Activated T-cell treated with anti-CD3 and anti-CD28 coated beads for 48 hours (primary cell): ENCODE measurements at places on chromosomes 4 and X.
A peak's percentile ranks its signal among the peaks of the same experiment; 100 is the strongest.

GRCh38 chr4:126530996-126531585 is 1101.7 kb upstream of the INTU start:
- DNase-seq, result no peak

GRCh38 chr4:52982255-52982945 is 120.3 kb downstream of the RASL11B start:
- no peak for DNase-seq

DNA sequence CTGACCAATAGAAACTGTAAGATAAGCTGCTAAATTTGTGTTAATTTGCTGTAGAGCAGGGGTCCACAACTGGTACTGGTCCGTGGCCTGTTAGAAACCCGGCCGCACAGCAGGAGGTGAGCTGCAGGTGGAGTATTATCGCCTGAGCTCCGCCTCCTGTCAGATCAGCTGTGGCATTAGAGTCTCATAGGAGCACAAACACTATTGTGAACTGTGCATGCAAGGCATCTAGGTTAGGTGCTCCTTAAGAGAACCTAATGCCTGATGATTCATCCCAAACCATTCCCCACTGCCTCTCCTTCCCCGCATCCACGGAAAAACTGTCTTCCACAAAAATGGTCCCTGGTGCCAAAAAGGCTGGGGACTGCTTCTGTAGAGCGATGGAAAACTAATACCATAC is 19.7 kb downstream of the FBXW7 start:
- no peak for DNase-seq

- DNase-seq, result no peak
Measured at GRCh38 chrX:19540076-19540475, 24.8 kb upstream of the MAP3K15 start.

DNA sequence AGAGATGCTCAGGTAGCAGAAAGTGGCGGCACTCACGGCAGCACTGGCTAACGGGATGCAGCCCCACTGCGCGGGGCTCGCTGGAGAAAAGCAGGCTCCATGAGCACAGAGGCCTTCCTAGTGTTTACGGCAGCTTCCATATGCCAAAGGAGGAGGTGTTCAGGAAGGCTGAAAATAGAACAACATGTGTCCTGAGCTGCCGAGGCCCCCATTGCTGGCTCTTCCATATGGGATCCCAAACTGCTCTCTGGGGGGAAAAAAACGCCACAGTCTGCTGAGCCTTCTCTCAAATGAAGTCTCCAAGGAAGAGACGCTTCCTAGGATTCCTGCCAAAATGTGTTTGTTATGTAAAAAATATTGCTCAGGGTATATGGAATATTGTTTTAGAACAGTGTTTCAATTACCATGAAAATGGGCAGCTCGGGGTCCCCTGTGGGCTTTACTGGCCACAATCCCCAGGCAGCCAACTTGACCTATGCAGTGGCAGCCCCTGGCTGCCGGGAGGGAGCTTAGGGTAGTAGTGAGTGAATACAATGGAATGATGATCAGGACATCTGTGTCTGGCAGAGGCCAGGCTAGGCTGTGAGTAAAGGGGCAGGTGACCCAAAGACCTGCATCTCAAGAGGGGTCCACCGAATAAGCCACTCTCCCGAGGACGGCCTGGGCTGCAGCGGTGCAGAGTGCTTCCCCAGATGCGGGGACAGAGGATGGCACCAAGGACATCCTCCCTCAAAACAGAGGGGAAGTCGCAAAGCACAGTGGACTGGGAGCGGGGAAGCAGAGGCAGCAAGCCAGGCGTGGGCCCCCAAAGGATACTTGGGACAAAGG is 170.1 kb downstream of the AFAP1 start:
- no peak for DNase-seq

- DNase-seq, result no peak
Measured at GRCh38 chrX:47500554-47500953, 17.5 kb upstream of the ZNF41 start.

- DNase-seq, result no peak
Measured at GRCh38 chrX:57905141-57905540, 5.1 kb downstream of the ZXDA start.

DNA sequence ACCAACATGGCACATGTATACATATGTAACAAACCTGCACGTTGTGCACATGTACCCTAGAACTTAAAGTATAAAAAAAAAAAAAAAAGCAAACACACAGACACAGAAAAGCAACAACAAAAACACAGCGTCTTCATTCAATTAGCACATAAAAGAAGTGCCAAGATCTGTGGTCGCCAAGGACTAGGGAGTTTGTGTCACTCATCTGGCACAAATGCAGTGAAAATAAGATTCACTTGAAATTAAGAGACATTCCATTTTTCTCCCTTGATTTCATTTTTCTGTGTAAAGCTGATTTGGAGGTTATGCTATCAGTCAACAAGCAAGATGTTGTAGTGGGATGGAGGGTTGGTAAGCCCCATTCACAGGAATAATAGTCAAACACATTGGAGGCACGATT is 115.3 kb downstream of the FAT4 start:
- no peak for DNase-seq

- DNase-seq, result no peak
Measured at GRCh38 chr4:147753047-147753446, 21.2 kb downstream of the ARHGAP10 start.

GRCh38 chr4:8391972-8392371 is 48.6 kb downstream of the ACOX3 start:
- no peak for DNase-seq

- DNase-seq, result no peak
Measured at GRCh38 chrX:38824176-38824575, 22.9 kb downstream of the MID1IP1 start.

DNA sequence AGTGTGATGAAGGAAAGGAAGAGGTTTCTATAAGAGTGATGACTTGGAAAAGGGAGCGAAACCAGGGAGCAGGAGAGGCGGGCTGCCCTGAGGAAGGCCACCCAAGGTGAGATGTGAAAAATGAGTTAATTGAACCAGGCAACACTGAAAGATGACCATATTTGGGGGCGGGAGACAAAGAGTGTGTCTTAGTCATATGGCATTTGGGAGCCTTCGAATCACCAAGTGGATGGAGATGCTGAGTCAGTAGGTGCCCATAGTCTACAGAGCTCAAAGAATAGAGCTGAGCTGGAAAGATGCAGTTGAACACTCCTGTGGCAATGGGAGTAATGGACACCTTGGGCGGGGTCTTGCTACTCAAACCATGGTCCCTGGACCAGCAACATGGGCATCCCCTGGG is 8.3 kb upstream of the TLR8 start:
- DNase-seq, result no peak

- no peak for DNase-seq
Measured at GRCh38 chr4:140884431-140885058, 128.4 kb upstream of the TBC1D9 start.

- DNase-seq, result no peak
Measured at GRCh38 chr4:185108669-185109068, 34.4 kb upstream of the SLC25A4 start.

GRCh38 chr4:27360790-27361267 is 500.2 kb downstream of the STIM2 start:
- DNase-seq, result no peak

DNA sequence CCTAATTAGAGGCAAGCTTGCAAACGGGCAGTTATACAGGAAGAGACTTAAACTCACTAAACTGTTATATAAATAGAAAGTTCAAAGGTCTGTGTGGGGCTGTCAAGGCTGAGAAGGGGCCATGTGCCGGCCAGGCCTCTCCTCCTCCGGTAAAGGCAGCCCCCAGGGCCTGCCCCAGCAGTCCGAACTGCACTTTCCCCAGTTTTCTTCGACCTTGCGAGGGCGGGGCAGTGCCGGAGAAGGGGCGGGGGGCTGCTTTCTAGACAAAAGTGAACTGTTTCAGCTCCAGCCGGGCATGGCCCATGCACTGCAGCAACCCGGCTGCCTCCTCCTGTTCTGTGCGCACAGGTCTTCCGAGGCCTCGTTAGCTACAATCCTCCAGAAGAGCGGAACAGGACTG is 4.1 kb downstream of the AFF2 start:
- DNase-seq, result no peak

- DNase-seq, result no peak
Measured at GRCh38 chrX:29478336-29479069, 736.9 kb upstream of the MAGEB2 start.

DNA sequence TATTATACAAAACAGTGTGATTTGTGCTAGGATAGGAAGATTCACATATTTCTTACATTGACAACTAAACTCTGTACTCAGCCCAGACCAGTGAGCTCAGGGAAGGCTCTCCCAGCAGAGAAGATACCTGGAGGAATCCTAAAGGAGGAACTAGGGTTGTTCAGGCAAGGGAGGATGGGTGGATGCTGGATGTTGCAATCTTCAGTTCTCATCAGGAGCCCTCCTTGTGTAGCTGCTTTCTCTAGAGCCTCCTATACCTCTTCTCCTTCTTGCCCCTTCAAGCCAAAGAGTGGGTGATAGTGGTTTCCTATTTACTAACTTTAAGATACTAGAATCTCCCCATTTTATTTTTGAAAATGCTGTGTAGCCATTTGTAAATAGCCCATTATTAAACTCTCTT is 117.3 kb downstream of the NKX6-1 start:
- no peak for DNase-seq

GRCh38 chr4:119604266-119604665 is 24.3 kb downstream of the PDE5A start:
- no peak for DNase-seq

- DNase-seq, result no peak
Measured at GRCh38 chr4:25592736-25593135, 62.9 kb upstream of the SLC34A2 start.

DNA sequence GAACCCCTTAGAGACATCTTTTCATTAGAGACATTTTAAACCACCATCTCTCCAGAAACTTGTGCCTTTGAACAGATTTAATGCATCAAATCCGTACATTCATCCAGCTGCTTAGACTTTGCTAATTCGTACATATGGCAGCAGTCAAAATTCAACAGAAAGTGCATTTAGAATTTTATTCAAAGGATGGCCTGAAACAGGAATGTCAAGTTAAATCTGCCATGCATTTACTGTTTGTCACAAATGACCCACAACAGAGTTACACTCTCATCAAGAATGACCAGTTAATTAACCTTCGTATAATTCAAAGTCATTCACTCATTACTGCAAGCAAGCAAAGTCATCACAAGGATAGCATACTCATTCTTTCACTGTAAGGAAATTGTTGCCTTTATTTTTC is 284.3 kb downstream of the SLC7A11 start:
- DNase-seq, result no peak

GRCh38 chrX:48035891-48036290 is 29.1 kb downstream of the SPACA5 start:
- no peak for DNase-seq

DNA sequence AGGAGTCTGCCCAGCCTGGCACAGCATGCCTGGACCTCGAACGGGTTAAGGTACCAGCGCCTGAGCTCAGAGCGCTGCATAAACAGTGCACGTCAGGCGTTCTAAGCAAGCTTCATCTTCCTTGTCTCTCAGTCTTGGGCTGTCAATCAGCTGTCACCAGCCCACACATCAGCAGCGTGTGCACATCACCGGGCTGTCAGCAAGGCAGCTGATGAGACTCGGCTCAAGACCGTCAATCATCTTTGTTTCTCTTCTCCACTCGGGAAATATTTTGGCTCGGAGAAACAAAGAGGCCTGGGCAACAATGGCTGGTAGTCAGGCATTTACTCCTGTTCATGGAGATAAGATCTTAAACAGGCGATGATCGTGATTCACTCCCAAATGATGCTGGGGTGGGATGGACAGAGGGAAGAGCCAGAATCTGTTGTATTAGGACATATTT is 141.3 kb downstream of the LDB2 start:
- DNase-seq, result no peak

DNA sequence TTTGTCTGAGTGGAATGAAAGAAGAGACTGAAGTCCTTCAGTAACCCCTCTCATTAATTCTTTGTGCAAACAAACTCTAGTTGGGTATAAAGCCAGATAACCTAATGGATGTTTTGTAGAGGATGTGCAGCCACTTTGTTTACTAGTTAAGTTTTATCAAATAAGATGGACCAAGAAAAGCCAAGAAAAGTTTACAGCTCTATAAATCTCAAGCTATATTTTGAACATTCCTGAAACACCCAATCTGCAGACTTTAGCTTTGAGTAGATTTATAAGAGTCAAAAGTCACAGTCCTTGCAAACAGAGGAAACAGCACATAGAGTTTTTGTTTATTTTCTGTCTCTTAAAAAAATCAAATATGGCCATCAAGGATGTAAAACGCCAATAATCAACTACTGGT is 452.9 kb downstream of the SPRY1 start:
- no peak for DNase-seq

DNA sequence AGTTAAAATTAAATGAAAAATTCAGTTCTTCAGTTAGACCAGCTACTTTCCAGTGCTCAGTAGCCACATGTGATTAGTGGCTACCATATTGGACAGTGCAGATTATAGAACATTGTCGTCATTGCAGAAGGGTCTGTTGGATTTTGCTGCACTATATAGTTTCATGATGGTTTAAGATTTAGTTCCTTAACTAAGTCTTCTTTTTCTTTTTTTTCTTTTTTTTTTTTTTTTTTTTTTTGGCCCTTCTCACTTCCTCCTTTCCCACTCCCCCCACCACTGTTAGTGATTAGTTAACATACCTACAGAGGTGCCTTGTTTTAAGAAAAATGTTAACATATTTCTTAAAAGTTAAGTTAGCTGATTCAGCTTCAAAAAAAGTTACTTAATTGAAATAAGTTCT is 9.0 kb downstream of the RAB9A start:
- DNase-seq, result no peak

DNA sequence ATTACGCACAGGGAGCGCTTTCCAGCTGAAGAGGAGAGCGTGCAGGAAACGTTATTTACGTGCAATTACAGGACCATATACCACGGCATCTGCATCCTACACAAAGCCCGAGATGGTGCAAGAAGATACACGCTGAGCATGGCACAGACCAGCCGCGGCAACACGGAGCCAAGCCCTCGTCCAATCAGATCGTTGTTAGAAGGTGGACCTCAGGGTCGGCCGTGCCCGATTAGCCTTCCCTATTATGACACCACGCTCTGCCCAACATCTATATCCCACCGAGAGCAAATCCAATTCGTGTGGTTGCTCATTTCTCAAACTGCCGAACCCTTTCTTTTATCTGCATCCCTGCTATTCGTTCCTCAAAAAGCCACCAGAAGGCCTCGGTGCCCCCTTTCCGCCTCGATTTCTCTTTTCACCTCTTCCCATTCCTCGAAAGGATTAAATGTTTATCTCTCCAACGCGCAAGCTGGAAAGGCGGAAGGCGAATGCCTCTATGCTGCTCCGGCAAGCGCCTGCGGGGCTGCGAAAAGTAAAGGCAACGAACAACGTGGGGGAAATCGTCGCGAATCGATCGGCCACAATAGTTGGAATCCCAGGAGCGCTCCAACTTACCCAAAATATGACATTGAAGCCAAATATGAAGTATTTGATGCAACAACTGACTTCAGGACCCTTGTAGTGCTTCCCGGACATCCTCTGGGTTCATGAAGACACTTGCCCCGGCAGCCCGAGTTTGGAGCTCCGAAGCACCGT is 702 bp downstream of the TSPAN5 start:
- peak; percentile 41 for DNase-seq

DNA sequence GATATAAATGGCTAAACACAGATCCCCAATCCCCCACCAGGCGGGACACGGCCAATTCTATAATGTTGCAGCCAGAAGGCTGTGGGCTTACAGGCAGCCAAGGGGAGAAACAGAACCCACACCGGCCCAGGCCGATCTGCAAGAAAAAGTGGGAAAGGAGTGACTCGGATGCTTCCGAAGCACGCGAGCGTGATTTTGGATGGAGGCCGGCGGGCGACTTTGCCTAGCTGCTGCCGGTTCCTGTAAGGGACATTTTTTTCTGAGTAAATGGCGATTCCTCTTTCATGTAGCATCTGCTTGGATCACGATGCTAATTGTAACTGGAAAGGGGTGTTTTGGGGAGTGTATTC is 470.2 kb downstream of the PCDH19 start:
- no peak for DNase-seq
